ENCODE measurements at places on chromosomes 2 and 18.

DNA sequence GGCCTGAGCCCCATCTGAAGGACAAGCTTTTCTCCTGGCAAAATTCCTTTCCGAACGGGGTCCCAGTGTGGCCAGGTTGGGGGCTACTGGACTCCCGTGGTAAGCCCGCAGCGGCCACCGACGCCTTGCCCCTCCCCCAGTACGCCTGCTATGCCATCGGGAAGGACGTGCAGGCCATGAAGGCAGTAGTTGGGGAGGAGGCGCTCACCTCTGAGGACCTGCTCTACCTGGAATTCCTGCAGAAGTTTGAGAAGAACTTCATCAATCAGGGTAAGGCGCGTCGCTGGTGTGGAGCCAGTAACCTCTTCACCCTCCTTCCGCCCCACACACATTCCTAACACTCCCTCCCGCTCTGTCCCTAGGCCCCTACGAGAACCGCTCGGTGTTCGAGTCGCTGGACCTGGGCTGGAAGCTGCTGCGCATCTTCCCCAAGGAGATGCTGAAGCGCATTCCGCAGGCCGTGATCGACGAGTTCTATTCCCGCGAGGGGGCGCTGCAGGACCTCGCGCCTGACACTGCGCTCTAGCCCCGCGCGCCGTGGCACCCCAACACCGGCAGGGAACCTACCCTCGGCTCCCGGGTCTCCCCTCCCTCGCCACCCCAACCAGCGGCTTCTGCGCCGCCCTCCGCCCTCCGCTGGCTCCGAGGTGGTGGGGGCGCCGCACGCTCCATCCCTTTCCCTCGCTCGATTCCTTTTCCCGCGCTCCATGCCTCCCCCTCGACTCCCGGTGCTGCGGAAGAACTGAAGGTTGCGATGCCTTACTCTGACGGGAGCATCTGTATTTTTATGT, 13.6 kb upstream of the ANKRD53 start:
- peak; percentile 64 for DNase-seq

DNA sequence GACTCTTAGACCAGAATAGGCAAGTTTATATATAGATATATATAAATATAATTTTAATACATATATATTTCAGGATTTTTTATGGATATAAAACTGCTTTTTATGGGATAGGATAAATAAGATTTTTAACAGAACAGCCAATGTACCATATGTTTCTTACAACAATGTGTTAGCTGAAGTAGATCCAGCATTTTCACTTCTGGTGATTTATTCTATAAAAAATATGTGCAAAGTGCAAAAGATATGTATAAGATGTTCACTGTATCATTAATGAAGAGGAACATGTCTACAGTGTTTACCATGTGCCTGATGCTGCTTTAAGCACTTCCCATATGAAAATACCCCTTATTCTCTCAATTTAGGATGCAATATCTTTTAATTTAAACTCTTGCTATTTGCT, 22.2 kb upstream of the GPR75 start:
- no peak for DNase-seq

GRCh38 chr2:75421986-75422385, 138.8 kb downstream of the EVA1A start:
- DNase-seq = no peak

DNA sequence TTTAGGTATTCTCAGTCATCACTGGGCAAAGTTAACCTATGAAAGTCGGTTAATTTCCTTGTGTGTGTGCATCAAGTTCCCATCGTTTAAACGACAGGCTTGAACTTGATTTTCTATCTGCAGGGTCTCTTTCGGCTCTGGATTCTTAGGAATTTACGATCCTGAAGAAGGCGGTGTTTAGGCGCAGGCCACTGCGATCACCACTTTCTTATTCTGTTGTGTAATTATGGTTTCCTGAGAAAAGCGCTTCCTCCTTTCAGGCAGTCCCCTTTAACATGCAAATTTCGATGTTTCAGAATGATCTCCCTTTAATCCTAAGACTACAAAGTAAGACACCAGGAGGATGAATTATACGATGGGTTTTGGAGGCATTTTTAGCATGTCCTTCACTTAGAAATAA, 27.9 kb upstream of the MBP start:
- no peak for DNase-seq

GRCh38 chr2:105868060-105868459, 123.3 kb downstream of the NCK2 start:
- no peak for DNase-seq
